ENCODE measurements at places on chromosomes 5 and 9.

DNA sequence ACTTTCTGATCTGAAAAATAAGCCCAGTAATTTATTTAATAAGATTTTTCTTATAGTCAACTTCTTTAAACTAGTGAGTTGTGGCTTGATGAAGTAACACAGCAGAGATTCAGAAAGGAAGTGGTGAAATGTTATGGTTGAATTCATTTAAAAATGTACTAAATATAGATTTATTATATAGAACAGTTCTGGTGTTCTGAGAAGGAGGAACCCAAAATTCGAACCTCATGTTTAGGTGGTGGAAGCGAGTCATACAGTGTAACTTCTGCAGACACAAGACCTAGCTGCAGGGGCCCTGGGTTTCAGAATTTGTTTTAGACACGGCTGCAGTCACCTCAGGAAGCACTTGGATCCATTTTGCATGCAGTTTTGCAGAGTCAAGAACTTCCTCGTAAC lies 188.2 kb downstream of the TRIO start:
- no peak for DNase-seq

- DNase-seq = no peak
These were observed 150.6 kb upstream of the ACOT12 start for GRCh38 chr5:81544351-81545018.

GRCh38 chr9:31597977-31598376 lies 786.5 kb upstream of the ACO1 start:
- no peak for DNase-seq

GRCh38 chr5:81971111-81971711 lies 612 bp upstream of the ATG10 start:
- no peak for DNase-seq

GRCh38 chr5:115375893-115376292 lies 79.4 kb upstream of the CCDC112 start:
- DNase-seq = no peak

DNA sequence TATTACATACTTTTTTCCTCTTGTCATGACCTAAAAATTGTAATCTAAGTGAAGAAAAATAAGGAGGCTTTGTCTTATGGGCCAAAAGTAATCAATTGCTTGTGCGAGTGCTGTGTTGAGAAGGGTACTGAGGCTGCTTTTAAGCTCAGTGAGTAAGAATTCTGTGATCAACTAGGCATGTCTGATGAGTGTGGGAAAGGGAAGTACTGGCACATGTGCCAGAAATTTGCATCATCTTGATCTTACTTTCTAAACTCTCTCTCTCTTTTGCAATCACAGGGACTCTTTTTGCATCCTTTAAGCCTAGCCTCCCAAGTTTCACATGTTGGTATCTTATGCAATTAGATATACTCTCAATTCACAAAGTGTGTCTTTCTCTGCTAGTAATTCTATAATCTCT lies 329.9 kb downstream of the KIF4B start:
- no peak for DNase-seq

GRCh38 chr5:66680221-66680620 lies 84.0 kb downstream of the MAST4 start:
- DNase-seq = no peak

DNA sequence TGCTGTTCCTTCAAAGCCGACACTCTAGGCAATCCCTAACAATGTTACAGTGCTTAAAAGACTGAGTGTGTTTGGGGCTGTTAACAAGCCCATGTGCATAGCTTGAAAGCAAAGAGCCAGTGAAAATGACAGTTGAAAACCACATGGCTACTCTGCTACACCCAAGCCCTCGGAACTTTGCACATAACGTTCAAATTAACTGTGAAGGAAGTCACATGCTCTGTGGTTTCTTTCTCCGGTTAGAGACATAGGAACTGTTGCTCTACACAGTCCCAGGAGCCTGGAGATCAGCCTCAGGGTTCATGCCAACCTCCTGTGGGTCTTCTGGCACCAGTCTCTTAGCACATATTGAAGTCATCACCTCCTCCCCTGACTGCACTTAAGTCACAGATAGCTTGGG lies 51.1 kb downstream of the C9orf152 start:
- no peak for DNase-seq

GRCh38 chr9:130029223-130029973 lies 13.6 kb downstream of the FNBP1 start:
- no peak for DNase-seq

All from stimulated activated CD4-positive, alpha-beta T cell treated with anti-CD3 and anti-CD28 coated beads, TNF-alpha, amount 100 ng/mL, for 1 hour (primary cell).